ENCODE measurements at places on chromosomes 7 and 10.

DNA sequence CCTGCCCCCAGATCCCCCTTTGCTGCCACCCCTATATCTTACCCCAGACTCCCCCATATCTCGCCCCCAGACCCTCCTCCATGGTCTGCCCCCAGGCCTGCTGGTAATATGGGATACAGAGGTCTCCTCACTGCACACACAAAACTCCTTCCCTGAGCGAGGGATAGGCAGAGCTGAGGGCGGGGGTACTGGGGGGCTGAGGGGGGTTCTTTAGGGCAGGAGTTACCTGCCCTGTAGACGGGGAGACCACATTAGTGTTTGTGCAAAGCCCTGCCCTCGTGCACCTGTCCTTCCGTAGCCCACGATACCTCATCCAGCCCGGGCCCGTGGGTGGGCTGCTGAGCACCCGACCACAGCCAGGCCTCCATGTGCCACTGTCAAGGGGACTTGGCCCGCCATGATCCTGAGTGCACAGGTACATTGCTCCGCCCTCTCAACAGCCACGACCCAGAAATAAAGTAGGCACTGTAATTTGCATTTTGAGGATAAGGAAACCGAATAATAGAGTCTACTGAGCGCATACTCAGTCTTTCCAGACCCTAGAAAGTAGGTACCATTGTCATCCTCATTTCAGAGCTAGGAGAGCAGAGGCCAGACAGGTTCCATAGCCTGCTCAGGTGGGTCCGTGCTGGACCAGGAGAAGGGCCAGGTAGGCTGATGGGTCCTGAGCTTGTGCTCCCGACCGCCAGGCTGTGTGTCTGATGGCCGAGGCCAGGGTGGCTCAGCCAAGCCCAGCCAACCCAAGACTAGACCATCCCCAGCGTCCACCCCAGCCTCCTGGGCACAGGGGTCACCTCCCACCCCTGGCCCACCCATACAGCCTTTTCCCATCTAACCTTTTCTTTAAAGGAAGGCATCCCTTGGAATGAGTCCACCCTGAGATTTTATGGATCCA is 115.2 kb downstream of the LHPP start:
- DNase-seq, result no peak

GRCh38 chr10:102808380-102808779 is 28.8 kb downstream of the CYP17A1 start:
- no peak for DNase-seq

DNA sequence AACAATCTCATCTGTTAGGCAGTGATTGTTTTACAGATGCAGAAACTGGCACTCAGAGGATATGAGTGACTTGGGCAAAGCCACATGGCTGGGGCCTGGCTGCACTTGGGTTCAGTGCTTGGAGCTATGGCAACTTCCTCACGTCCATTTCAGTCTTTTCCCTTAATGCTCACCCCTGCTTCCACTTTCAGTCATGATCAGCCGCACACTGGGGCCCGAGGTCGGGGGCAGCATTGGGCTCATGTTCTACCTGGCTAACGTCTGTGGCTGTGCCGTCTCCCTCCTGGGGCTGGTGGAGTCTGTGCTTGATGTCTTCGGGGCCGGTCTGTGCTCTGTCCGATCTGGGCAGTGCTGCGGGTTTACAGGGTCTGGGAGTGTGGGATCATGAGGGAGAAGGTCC is 3.0 kb downstream of the SLC12A9 start:
- no peak for DNase-seq

DNA sequence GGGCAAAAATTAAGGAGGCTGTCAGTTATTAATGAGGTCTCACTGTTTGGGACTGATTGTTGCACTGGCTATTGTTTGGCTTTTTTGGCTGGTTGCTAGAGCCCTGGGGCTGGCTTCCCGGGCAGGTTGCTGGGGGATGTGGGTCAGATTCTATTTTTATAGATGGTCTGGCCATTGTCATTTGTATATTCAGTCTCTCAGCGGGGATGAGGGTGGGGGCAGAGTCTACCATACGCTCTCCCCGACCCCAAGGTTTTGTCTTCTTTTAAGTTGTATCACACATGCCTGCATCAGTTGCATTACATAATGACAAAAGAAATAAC is 84.3 kb upstream of the GRB10 start:
- DNase-seq, result no peak

GRCh38 chr7:38574086-38574485 is 57.1 kb downstream of the AMPH start:
- DNase-seq, result no peak

GRCh38 chr7:102004229-102004628 is 186.8 kb downstream of the CUX1 start:
- no peak for DNase-seq

GRCh38 chr10:72259491-72260238 is 14.1 kb upstream of the DDIT4 start:
- no peak for DNase-seq

DNA sequence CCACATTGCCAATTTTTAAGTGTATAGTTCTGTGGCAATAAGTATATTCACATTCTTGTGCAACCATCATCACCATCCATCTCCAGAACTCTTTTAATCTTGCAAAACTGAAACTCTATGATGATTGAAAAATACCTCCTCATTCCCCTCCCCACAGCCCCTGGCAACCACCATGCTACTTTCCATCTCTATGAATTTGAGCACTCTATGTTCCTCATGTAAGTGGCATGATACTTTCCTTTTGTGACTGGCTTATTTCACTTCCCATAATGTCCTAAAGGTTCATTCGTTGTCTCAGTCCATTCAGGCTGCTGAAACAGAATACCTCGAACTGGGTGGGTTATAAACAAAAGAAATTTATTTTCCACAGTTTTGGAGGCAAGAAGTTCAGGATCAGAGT is 23.4 kb upstream of the EGR2 start:
- no peak for DNase-seq

GRCh38 chr10:5888351-5888750 is 1.3 kb downstream of the ANKRD16 start:
- DNase-seq, result no peak

GRCh38 chr10:74021248-74022055 is 23.5 kb downstream of the VCL start:
- DNase-seq, result no peak

DNA sequence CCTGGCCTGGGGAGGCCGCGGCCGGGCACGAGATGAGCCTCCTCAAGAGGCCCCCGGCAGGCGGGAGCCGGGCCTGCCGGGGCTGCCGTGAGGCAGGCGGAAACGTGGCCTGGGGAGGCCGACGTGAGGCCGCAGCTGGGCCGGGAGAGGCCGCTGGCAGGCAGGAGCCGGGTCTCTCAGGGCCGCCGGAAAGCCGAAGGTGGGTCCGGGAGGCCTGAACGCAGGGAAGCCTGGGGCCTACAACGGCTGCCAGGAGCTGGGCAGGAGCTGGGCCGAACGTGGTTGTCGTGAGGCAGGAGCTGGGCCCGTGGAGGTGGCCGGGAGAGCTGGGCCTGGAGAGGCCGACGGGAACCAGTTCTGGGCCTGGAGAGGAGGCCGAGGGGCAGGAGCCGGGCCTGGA is 171.9 kb downstream of the TPST1 start:
- no peak for DNase-seq

- no peak for DNase-seq
Measured at GRCh38 chr10:80900661-80901060, 363.0 kb downstream of the SH2D4B start.

- no peak for DNase-seq
Measured at GRCh38 chr7:122535086-122535485, 163.8 kb downstream of the RNF133 start.

DNA sequence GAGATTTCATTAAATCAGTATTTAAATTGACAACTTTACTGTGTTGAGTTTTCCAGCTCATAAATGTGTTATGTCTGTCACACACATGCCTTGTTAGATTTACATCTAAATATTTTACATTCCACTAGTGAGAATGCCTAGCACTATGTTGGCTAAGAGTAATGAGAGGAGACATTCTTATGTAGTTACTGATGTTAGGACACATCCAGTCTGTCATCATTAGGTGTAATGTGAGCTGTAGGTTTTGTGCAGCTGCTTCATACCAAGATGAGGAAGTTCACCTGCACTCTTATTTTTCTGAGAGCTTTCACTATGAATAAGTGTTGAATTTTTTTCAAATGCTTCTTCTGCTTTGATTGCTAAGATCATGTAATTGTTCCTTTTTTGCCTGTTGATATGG is 218.0 kb upstream of the IGFBP3 start:
- no peak for DNase-seq

DNA sequence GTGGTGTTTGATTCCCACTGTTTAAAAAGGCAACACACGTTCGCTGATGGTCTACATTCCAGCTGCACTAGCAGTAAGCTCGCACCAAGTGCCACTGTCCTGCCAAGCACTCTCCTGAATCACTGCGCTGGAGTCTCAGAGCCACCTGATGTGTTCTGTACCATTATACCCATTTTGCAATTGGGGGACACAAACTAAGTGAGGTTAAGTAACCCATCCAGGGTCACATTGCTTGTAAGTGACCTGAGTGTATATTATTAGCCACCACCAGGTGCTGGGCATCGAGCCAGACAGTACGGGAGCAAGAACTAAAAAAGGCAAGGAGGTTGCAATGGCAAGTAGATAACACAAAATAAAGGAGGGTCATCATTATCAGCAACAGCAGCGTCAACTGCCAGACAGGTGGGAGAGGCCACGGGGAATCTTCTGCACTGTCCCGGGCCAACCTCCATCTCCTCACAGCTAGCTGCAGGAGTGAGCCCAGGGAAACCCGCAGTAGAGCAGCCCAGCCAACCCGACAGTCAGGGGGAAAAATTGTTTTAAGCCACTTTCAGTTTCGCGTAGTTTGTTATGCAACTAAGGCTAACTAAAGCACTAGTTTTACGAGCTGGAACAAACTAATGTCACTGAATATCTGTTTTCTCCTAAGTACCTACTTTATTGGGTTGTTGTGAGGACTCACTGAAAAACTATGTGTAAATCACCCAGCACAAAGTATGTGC is 712 bp upstream of the CPVL start:
- DNase-seq, result no peak

DNA sequence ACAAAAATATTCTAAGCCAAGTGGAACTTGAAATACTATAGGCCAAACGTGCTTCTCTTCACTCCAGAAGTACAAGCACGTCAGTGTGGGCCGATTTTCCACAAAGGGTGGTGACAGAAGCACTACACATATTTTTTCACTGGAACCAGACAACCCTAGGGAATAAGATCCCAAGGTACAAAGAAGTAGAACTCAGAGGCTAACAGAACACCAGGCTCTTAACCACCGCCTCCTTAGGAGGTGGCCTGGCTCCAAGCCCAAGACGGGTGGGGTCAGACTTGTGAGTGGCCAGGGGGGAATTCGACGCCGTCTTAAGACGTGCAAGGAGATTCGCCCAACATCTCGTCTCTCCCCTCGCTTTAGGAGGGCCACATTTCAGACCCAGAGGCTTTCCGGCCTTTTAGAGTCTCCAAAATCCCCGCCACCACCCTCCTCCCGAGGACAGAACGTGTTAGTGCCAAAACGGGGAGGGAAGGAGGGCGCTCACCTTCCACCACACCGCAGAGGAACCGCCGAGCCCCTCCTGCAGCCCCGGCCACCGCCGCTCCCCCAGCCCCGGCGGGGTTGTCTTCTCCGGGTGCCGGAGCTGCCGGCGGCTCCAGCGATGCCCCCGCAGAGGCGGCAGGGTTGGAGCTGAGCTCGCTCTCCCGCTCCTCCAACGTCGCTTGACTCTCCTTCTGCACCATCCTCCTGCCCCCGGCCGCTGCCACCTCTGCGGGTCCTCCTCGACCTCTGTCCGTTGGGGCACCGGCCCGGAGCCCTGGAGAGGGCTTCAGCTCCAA is 716 bp downstream of the OGA start:
- DNase-seq, result no peak

- no peak for DNase-seq
Measured at GRCh38 chr10:89663144-89663543, 18.1 kb upstream of the PANK1 start.

DNA sequence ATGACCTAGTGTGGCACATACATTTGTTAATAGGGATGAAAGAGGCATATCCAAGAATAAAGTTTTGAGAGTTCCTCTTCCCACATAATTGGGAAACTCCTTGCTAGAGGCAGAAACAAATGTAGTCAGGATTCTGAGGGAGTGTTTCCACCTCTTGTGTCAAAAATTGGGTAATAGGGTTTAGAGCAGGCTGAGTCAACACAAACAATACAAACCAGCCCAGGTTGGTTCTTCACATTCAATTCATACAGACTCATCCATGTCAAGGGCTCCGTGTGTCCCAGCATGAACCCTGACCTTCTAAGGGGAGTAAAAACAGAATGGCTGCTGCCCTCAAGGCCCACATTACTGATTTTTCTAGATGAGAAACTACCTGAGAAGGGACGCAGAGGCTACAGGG is 75.3 kb downstream of the GLI3 start:
- DNase-seq, result no peak

GRCh38 chr7:47149208-47149839 is 432.6 kb downstream of the TNS3 start:
- DNase-seq, result no peak

DNA sequence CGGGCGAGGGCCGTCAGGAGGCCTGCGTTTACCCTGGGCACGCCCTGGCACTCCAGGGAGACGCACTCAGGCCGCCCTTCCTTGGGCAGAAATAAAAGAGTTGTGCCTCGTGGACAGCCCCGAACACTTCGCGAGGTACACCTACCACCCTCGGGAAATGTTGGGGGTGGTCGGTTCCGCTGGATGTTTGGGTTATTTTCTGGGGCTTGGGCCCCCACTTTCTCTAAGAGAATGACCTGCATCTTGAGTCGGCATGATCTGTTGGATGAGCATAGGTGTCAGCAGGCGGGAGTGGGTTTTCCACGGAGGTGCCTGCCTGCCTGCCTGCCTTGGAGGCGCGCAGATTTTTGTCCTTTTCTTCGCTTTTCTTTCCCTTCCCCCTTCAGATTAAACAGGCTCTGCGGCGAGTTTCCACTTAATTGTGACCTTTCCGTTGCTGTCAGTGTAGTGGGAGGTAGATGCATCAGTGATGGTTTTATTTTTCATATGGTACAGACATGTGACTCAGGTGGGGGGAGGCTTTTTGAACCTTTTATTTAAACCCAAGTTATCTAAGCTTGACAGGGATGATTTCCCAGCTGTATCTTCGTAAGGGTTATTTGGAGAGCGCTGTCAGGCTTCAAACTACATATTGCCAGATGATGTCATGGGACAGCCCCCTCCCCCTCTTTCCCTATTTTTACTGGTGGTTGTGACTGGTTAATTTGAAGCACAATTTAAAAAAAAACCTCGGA is 661 bp downstream of the HECTD2 start:
- no peak for DNase-seq

DNA sequence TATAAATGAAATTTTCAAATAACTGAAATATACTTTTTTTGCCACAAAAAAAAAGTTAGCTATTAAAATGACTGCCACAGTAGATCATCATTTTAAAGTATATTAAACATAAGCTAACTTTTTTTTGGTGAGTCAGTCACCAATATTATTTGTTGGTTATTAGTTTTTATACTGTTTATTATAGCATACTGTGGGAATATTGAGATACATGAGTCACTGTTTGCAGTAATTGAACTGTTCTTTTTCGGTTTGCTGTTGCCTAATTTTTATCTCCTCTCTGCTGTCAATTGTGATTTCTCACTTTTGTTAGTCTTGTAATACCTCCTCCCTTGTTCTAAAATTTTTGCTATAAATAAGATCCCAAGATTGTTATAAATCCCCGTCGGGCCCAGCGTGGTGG is 45.7 kb downstream of the BTAF1 start:
- DNase-seq, result no peak

Data from stimulated activated CD8-positive, alpha-beta memory T cell treated with anti-CD3 and anti-CD28 coated beads, Interleukin-2, amount 100 ng/mL, for 48 hours (primary cell).